Upper lobe of left lung (tissue), 6 donors: ENCODE measurements at places on chromosomes 2 and 18. TPM values are rescaled to one million over a fixed set of nuclear protein-coding genes. Genes with fewer than 3 reads are reported as not detected.
A peak's percentile ranks its signal among the peaks of the same experiment; 100 is the strongest.

Gene HJURP
- 1.1 TPM for total RNA-seq

GRCh38 chr2:19710230-19710629, 191.6 kb downstream of the TTC32 start:
- no peaks in the 10 kb centered on the region for H3K36me3 ChIP-seq

GRCh38 chr2:639703-640102, 37.5 kb downstream of the TMEM18 start:
- H3K4me1 ChIP-seq, result no peaks in the 10 kb centered on the region
- H3K27me3 ChIP-seq, result no peaks in the 10 kb centered on the region
- H3K36me3 ChIP-seq, result no peaks in the 10 kb centered on the region

- H3K27ac ChIP-seq, result no peak overlapping the region
- H3K36me3 ChIP-seq, result no peaks in the 10 kb centered on the region
- no peaks in the 10 kb centered on the region for H3K27me3 ChIP-seq
- H3K4me3 ChIP-seq, result no peak overlapping the region
- H3K4me1 ChIP-seq, result no peaks in the 10 kb centered on the region
These were observed 203.9 kb downstream of the C1D start for GRCh38 chr2:67858886-67859285.

- no peak overlapping the region for H3K4me3 ChIP-seq
- no peaks in the 10 kb centered on the region for H3K27me3 ChIP-seq
- peaks cover 10% of the 10 kb centered on the region for H3K4me1 ChIP-seq
- H3K36me3 ChIP-seq, result no peaks in the 10 kb centered on the region
- no peak overlapping the region for H3K27ac ChIP-seq
These were observed 11.3 kb downstream of the HYCC2 start for GRCh38 chr2:201059961-201060755.

DNA sequence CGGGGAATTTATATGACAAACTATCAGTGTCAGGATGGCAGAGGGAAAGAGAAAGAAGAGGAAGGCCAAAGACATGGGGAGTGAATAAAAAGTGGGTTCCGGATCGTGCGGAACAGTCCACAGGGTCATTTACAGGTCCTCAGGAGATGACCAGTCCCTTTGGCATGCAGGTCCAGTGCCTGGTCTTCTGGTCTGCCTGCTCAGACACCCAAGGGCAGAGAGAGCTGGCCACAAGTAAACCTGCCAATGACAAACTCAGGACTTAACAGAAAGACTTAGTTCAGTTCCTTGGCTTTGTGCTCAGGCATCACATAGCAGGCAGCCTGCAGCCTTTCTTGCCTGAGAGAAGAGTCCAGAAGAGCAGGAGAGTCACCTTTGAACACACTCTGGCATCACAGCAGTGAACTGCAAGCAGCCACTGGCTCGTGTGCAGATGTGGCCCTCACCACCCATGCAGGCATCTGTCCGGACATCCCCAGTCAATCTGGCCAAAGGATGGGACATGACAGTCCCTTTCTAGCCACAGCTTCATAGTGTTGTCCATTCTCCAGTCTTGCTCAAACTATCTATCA, 14.0 kb downstream of the TMEM127 start:
- peaks cover 30% of the 10 kb centered on the region for H3K4me1 ChIP-seq
- peak overlapping the region; percentile 64 for H3K27ac ChIP-seq
- H3K27me3 ChIP-seq, result no peaks in the 10 kb centered on the region
- H3K4me3 ChIP-seq, result no peak overlapping the region

GRCh38 chr2:173841110-173841509, 124.1 kb downstream of the SP3 start:
- H3K4me1 ChIP-seq, result no peaks in the 10 kb centered on the region
- no peaks in the 10 kb centered on the region for H3K36me3 ChIP-seq
- no peaks in the 10 kb centered on the region for H3K27me3 ChIP-seq
- no peak overlapping the region for H3K4me3 ChIP-seq

- no peak overlapping the region for H3K4me3 ChIP-seq
- H3K27me3 ChIP-seq, result no peaks in the 10 kb centered on the region
- H3K36me3 ChIP-seq, result no peaks in the 10 kb centered on the region
- no peaks in the 10 kb centered on the region for H3K4me1 ChIP-seq
- no peak for DNase-seq
- no peak overlapping the region for H3K27ac ChIP-seq
These were observed 113.2 kb downstream of the PIGN start for GRCh38 chr18:62073461-62074281.

GRCh38 chr18:41576643-41577042, 378.4 kb upstream of the PIK3C3 start:
- no peaks in the 10 kb centered on the region for H3K36me3 ChIP-seq
- H3K27ac ChIP-seq, result no peak overlapping the region
- H3K4me1 ChIP-seq, result no peaks in the 10 kb centered on the region
- no peaks in the 10 kb centered on the region for H3K27me3 ChIP-seq
- no peak overlapping the region for H3K4me3 ChIP-seq

DNA sequence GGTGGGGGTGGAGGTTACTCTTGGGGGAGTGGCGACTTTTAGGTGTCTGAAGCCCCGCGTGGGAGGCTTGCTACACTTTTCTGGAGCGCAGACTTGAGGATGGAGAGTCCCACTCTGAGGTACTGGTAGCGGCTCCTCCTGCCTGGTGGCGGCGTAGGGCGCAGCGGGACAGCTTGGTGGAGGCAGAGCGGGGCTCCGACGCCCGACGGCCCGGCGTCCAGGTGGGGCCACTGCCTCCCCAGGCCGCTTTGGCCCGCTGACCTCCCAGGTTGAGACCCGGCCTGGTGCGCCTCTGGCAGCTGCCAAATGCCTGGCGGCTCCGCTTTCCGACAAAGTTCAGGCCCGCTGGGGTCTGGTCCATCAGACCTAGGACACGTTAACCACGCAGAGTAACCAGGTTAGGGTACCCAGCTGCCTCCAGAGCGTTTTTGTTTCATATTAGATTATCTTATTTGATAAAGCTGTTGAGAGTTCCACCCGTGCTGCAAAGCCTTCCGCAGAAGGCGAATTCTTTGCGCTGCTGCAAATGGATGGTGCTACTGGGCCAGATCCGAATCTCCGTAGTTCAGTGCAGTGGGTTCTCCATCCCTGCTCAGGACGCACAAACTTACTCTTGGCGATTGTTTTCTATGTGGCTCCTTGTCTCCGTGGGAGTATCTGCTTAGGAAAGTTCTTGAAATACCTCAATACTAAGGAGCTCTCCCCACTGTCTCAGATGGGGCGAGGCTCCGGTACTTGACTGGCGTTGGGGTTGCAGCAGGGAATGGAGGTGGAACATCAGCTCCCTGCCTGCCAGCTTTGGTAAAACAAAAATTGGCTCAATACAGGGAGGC, 405.9 kb downstream of the XIRP2 start:
- H3K4me1 ChIP-seq, result peaks cover 30% of the 10 kb centered on the region
- no peak overlapping the region for H3K27ac ChIP-seq
- H3K4me3 ChIP-seq, result peak overlapping the region; percentile 62
- H3K27me3 ChIP-seq, result peaks cover 24% of the 10 kb centered on the region
- H3K36me3 ChIP-seq, result no peaks in the 10 kb centered on the region

DNA sequence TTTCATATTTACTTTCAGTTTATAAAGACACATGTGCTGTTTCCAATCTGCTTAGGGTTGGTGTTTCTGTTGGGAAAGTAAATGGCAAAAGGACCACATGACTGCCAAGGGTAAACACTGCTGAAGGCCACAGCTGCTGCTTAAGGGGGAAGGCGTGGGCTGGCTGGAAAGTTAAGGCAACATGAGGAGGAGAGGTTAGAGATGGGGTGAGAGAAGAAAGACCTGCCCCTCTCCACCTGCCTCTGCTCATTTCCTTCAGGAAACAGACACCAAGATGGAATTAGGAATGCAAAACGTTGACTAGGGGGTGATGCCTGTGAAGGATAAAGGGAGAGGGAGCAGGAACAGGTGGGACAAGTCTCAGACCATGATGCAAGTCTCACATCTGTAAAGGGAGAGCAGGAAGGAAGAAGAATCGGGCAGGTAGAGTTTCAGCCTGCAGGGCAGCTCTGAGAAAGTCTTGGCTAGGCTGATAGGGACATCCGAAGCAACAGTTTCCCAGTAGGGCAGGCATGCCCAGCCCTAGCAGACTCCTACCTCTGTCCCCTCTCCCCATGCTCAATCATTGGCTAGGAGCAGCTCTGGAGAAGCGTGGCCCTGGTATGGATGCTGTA, 86.0 kb downstream of the CDC42EP3 start:
- H3K4me1 ChIP-seq, result peaks cover 51% of the 10 kb centered on the region
- no peak overlapping the region for H3K4me3 ChIP-seq
- no peaks in the 10 kb centered on the region for H3K36me3 ChIP-seq
- DNase-seq, result peak; percentile 53
- H3K27me3 ChIP-seq, result no peaks in the 10 kb centered on the region
- peak overlapping the region; percentile 35 for H3K27ac ChIP-seq

DNA sequence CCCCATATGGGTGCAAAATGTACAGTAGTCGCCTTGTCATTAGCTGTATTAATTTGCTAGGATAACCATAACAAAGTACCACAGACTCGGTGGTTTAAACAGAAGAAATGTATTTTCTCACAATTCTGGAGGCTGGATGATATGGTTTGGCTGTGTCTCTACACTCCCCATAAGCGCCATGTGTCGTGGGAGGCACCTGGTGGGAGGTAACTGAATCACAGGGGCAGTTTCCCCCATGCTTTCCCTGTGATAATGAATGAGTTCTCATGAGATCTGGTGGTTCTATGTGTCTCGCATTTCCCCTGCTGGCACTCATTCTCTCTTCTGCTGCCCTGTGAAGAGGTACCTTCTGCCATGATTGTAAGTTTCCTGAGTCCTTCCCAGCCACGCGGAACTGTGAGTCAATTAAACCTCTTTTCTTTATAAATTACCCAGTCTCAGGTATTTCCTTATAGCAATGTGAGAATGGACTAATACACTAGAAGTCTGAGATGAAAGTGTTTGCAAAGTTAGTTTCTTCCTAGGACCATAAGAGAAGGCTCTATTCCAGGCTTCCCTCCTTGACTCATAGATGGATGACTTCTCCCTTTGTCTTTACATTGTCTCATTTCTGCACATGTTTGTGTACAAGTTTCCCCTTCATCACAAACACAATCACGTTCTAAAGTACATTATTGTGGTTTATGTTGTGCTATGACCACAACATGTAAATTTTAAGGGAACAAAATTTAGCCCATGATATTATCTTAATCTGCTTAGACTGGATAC, 1442.6 kb downstream of the SUCLG1 start:
- no peak for DNase-seq
- no peaks in the 10 kb centered on the region for H3K27me3 ChIP-seq
- no peak overlapping the region for H3K27ac ChIP-seq
- no peak overlapping the region for H3K4me3 ChIP-seq
- H3K4me1 ChIP-seq, result no peaks in the 10 kb centered on the region

DNA sequence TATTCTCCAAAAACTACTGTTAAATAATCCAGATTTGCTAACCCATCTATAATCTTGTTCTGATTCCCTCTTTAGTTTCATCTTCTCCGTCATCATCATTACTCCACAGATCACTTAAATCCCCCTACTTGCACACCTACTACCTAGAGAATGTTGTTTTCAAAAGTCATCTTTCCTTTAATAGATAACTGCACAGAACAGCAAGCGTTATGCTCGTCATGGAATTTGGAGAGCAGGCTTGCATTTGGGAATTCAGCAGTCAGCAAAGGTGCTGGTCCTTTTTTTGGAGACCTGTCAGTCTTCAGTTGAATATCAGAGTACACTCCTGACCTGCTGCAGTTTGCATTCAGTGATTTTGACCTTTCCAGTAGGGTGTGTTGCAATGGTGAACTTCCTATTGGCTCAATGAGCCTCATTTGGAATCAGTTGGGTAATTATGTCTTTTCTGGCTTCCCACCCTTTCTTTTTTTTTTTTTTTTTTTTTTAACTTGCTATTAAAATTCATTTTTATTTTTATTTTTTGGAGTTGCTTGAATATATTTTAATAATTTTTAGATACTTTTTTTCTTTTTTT, 110.6 kb downstream of the HNRNPLL start:
- no peak overlapping the region for H3K4me3 ChIP-seq
- H3K27me3 ChIP-seq, result no peaks in the 10 kb centered on the region
- H3K27ac ChIP-seq, result no peak overlapping the region
- DNase-seq, result no peak
- H3K36me3 ChIP-seq, result no peaks in the 10 kb centered on the region
- no peaks in the 10 kb centered on the region for H3K4me1 ChIP-seq

GRCh38 chr2:191533693-191534180, 144.2 kb upstream of the NABP1 start:
- DNase-seq, result no peak
- H3K4me3 ChIP-seq, result no peak overlapping the region
- no peak overlapping the region for H3K27ac ChIP-seq
- H3K27me3 ChIP-seq, result no peaks in the 10 kb centered on the region

- H3K27me3 ChIP-seq, result no peaks in the 10 kb centered on the region
- no peak for DNase-seq
- H3K27ac ChIP-seq, result no peak overlapping the region
These were observed 151.8 kb downstream of the PIK3C3 start for GRCh38 chr18:42106784-42107183.

DNA sequence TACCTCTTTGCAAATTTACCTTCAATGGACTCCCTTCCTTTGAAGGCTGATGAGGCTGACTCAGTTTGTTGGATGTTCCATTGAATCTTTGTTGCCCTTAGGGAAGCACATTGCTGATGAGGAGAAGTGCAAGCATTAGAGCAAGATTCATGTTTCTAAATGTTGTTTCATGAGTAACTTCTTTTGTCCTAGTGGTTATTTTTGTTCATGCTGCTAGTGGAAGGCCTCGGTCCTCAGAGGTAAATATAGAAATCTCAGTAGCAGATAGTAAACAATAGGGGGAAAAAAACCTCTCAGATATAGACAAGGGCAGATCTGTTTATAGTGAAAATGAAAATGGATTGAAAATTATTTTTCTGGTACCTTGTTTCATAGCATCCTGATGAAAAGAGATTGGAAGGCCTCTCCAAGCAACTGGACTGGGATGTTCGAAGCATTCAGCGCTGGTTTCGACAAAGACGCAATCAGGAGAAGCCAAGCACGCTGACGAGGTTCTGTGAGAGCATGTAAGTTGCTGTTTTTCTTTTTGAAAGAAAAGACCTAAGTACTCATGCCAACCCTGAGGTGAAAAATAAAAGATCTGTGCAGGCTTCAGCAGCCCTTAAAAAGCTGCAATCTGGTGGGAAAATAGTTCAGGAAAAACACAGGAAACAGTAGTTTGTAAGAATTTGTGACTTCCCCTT, 104.9 kb downstream of the CERS6 start:
- H3K27ac ChIP-seq, result no peak overlapping the region
- H3K27me3 ChIP-seq, result no peaks in the 10 kb centered on the region
- no peak for DNase-seq
- H3K4me1 ChIP-seq, result peaks cover 4% of the 10 kb centered on the region

DNA sequence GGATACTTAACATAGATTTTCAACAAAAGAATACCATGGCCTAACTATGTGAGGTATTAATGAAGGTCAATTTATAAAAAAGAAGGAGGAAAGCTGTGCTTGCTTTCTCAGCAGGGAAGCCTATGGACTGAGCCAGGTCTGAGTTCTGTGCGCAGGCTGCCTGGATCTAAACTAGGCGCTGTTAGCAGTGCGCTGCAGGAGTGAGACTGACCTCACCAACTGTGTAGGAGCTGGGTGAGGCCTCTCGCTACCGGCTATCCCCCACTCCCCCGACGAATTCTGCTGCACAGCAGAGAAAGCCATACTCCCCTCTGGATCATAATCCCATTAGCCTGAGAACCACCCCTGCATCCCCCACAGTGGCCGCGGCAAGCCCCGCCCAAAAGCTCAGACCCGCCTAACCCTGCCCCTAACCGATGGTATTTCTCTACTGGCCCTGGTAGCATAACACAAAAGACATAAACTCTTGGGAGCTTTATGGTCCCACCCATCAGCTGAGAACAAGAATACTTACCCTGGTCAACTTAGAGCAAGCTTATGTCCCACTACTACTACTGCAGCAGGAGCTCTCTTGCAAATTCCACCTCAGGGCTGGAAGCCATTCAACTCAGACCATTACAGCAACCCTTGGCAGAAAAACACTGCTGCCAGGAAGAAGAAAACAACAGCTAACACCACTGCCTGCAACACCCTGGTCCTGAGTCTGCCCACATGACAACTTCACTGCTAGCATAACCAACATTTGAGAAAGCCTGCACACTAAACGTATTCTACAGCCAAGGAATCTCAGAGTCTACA, 28.0 kb downstream of the SULT1C2 start:
- no peaks in the 10 kb centered on the region for H3K27me3 ChIP-seq
- H3K4me1 ChIP-seq, result peaks cover 10% of the 10 kb centered on the region
- peak overlapping the region; percentile 12 for H3K27ac ChIP-seq
- no peaks in the 10 kb centered on the region for H3K36me3 ChIP-seq
